ENCODE measurements at places on chromosomes 7 and 10.

GRCh38 chr7:153948060-153948459 is 104.1 kb upstream of the DPP6 start:
- no peak for DNase-seq

DNA sequence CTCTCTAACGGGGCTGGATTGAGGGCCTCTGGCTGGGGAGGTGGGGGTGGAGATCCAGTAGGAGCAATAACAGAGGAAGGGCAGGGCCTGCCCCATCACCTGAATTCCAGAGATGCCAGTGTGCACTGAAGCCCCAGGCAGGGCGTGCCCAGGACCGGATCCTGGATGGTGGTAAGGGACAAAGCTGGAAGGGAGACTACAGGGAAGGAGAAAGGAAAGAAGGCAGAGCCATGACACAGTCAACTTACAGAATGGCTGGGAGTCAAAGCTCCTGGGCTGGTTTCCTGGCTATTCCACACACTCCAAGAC is 666 bp downstream of the TMEM139 start:
- no peak for DNase-seq

- DNase-seq = no peak
Observed at GRCh38 chr10:87842220-87842641, 21.1 kb downstream of the KLLN start.

- DNase-seq = no peak
Observed at GRCh38 chr7:139902436-139903102, 73.5 kb downstream of the TBXAS1 start.

DNA sequence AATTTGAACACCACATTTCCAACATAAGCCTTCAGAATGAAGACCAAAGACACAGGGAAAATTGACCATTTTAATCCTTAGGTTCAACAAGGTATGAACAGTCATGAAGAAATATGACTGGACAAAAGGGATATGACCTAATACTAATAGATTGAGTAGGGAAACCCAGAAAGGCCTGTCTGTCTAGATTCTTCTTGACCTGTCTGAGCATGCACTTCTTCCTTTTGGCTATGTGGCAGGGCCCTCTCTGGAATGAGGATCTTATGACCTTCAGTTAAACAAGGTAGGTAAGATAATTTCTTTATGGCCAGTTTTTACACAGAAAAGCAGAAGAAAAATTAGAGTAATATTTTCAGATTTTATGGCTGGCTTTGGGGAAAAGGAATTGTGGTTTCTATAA is 3.0 kb upstream of the PHYHIPL start:
- DNase-seq = no peak

GRCh38 chr10:125232841-125233240 is 72.5 kb upstream of the CTBP2 start:
- no peak for DNase-seq

DNA sequence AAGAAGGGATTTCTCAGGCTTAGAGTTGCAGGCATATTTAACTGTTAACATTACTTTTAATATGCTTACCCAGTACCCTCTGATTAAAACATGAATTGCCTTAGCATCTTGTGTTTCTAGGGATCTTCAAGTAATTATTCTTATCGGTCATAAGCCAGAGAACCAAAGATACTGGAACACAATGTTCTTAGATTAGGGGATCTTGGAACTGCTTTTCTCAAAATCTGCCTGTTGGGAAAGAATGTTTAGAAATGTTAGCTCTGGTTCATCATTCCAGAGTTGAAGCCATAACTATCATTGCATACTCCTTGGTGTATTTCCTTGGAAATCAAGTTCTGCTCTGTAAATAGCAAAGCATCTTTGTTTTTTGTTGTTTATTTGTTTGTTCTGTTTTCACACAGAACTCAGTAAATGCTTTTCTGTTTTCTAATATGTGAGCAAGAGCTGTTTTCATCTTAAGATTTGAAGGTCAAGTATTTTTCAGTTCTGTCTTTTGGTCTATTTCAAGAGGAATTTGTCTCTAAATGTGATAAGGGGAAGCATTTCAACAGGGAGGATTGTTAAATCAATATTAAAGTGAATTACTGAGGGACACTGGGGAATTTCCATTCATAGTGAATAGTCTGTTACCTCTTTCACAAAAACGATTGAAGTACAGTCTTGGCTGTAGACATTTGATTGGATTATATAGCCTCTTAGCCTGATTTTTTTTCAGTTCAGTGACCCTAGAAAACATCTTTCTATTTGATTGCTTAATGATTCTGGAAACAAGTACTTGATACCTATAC is 103.2 kb upstream of the CYP26C1 start:
- no peak for DNase-seq

DNA sequence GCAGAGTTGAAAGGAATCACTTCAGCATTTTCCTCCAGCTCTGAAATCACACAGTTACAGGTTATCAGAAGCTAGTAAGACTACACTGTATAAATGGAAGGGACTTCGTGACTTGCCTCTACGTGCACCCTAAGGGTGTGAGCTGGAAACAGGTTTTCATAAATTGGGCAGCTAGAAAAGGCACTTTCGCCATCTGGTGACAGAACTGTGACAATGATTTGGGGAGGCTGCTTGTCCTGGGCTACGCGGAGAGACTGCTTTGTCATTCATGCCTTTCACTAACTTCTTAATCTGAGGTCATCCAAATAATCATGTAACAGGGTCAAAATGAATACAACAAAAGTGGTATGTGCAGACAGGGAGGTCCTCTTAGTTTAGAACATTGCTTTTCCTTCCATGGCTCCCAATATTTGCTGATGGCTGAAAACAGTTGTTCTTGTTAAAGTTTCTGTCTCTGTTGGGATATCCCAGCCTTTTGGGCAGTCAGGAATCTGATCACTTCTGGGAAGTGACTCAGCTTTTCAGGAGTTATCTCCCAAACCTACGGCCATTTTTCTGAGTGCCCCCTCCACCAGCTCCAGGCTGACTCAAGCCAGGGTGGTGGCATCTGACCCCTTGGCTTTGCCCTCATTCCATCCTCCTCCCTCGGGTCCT is 17.8 kb downstream of the VWC2 start:
- peak; percentile 9 for DNase-seq

GRCh38 chr10:133373174-133374090 is at the start of gene ECHS1:
TSS of gene ECHS1 (minus strand) at chr10:133373354. CDS start at chr10:133373333, 21 bp downstream.
- DNase-seq = peak; percentile 63

- DNase-seq = no peak
Observed at GRCh38 chr7:152572101-152572500, 103.8 kb downstream of the XRCC2 start.

DNA sequence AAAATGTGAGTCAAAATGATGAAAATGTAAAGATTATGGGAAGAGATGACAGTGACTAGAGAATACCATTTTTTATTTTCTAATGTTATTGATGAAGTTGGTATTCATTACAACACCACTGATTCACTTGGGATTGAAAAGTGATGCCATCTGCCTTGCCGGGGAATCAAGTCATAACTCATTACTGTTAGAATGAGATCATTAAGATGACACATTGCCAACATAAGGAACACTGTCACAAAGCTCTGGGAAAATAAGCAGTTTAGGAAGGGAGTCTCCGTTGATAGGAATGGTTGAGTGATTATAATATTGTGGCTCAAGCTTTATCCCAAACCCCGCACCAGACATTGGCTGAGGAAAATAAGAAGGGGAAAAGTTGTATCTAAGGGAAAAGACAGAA is 121.5 kb upstream of the PLPP4 start:
- no peak for DNase-seq

DNA sequence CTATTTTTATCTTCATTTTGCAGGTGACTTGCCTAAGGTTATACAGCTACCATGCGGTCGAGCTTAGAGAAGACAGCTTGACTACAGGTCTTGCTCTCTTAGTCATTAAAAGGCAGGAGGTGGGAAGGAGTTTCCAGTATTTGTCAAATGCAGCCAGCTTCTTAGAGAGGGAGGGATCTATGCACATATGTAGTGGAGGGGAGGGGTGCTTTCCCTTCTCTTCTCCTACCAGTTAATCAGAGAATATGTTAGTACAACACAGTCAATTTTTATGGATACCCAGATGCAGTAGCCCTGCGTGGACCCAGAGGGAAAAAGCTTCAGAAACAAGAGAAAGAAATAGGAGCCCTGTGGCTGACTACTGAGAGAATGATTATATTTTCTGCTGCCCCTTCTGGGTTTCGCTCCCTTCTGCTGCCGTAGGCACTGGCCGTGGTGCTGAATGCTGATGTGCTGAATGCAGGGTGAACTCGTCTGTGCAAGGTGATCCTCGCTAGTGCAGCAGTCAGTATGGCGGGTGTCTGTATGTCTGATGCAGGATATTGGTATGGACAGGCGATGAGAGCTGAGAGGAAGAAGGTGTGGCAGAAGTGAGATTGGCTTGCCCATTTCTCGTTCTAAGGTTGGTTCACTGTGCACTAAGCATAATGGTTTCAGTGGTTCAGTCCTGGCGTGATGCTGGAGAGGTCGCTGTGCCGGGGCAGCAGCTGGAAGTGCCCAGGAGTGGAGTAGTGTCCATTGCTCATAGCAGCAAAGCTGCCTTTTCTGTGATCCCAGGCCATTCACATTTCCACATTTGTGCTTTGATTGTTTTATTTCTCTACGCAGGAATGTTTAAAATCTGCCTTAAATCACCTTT is 189.2 kb upstream of the PODXL start:
- DNase-seq = peak; percentile 11

- no peak for DNase-seq
Observed at GRCh38 chr10:128528781-128529180, 402.6 kb upstream of the MKI67 start.
